Mammary microvascular endothelial cell (primary cell): ENCODE measurements at places on chromosomes 2 and 18. TPM values are rescaled to one million over a fixed set of nuclear protein-coding genes. Genes with fewer than 3 reads are reported as not detected.

The VWA3B gene
- not detected in 2 replicates for total RNA-seq

The TFCP2L1 gene
- not detected in 2 replicates for total RNA-seq

The LYG1 gene
- not detected in 2 replicates for total RNA-seq

The C2orf78 gene
- total RNA-seq = not detected in 2 replicates

The SNRNP27 gene
- total RNA-seq = 48.5 and 55.8 TPM in 2 replicates

The RFTN2 gene
- 2.4 and 4.4 TPM in 2 replicates for total RNA-seq

The TEX44 gene
- total RNA-seq = not detected in 2 replicates

The ANKRD30B gene
- total RNA-seq = not detected in 2 replicates

The CSRNP3 gene
- total RNA-seq = under 0.01 and 0.05 TPM in 2 replicates

The MROH2A gene
- not detected in 2 replicates for total RNA-seq
